Suppressor macrophage (primary cell): ENCODE measurements at places on chromosomes 7 and 10.

DNA sequence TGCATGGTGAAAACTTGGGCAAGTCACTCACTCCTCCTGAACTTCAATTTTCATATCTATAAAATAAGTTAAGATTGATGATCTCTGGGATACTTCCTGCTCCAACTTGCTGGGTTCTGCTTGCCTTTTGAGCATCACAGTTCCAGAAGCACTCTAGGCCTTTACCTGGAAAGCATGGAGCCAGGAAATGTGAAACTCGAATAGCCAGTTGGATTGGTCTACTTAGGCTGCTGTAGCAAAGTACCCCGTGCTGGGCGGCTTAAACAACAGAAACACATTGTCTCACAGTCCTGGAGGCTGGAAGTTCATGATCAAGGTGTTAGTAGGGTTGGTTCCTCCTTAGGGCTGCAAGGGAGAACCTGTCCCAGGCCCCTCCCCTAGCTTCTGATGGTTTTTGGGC is 64.5 kb downstream of the NAMPT start:
- no peak for DNase-seq

- DNase-seq = peak; percentile 56
These were observed 105.6 kb upstream of the COL1A2 start for GRCh38 chr7:94289071-94289470.

GRCh38 chr10:71985542-71986250 is 21.5 kb downstream of the CHST3 start:
- DNase-seq = peak; percentile 96

GRCh38 chr7:126768836-126769235 is 483.9 kb downstream of the GRM8 start:
- no peak for DNase-seq

- DNase-seq = no peak
These were observed 154.0 kb downstream of the CCDC3 start for GRCh38 chr10:12847361-12847975.

GRCh38 chr10:45239642-45240041 is 75.8 kb downstream of the OR13A1 start:
- DNase-seq = no peak

DNA sequence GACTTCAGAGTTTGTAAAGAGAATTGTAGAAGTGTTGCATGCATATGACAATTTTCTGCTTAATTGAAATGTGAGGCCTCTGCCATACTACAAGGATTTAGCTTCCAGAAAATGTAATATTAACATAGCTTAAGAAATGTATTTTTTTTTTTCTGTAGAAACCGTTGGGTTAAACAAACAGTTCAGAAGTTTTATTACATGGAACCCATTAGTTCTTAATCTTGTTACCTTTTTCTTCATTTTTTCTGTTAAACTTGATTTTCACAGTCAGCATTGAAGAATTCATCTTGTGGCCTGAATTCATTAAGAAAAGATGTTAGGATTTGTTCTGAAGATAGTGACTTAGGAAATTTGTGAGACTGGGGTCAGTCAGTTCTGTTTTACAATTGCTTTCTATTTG is 4.9 kb downstream of the PTEN start:
- DNase-seq = no peak

DNA sequence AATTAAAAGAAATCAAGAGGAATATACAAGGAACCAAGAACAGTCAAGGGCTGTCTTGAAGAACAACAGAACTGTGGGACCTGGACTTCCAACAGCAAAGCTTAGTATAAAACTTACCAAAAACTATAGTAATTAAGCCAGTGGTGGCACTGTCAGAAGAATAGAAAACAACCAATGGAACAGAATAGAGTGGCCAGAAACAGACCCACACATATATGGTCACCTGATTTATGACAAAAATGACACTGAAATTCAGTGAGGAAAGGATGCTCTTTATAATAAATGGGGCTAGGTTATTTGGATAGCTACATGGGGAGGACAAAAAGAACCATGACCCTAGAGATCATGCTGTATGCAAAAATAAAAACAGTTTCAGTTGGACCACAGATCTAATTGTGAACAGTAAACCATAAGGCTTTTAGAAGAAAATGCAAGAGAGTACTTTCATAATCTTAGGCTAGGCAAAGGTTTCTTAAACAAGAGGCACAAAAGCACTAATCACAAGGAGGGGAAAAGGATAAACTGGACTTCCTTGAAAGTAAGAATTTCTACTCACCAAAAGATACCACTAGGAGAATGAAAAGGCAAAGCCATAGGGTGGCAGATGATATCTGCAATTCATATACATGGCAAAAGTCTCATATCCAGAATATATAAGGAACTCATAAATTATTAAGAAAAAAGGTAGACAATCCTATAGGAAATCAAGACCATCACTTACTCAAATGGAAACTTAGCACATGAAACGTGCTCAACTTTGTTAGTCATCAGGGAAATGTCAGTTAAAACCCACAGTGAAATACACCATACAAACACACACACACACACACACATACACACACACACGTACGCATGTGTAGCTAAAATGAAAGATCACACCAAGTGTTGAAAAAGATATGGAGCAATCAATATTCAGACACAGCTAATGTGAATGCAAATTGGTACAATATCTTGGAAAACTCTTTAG is 20.8 kb downstream of the HYCC1 start:
- no peak for DNase-seq

DNA sequence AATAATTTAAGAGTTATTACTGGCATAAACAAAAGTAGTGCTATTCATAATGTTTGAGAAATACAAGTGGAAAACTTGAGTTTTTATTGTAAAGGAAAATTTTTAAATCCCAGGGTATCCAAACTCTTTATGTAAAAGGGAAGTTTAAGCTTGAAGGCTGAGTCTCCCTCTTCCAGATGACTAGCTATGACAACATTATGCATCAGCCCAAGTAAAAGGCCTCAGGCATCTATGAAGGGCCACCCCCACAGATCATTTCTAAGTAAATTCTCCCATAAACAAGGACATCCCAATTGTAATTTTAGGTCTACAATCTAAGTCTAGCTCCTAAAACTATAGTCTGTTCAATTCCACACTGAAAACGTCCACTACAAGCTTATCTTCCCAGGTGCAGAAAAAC is 166.2 kb upstream of the STEAP1 start:
- no peak for DNase-seq

GRCh38 chr7:95660023-95660434 is 63.7 kb upstream of the PDK4 start:
- no peak for DNase-seq

DNA sequence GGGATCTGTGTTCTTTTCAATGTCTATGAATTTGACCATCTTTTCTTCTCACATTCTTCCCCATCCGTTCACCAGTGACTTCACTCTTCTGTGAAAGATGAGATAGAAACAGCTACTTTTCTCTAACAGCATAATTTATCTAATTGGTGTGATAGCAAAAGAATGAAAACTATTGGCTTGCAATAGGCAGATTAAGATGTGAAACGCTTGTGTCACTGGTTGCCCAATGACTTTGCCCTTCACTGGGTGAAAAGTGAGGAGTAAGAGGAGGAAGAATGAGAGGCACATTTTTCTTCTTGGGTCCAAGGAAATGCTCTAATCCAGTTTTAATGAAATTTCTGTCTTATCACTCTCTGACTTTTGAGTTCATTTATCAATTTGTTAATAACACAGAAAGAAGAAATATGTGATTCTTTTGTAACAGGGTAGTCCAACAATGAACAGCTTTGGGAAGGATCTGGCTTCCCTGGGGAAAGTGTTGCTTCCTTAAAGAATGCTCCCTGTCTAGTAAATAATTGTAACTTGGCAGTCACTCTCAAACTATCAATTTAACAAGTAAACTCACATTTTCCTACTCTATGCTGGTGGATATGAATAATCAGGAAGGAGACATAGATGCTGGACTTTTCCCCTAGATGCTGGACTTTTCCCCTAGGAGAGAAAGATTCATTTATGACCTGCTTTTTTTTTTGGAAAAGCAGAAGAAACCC is 35.1 kb downstream of the BET1 start:
- no peak for DNase-seq
